Stimulated activated CD8-positive, alpha-beta memory T cell treated with anti-CD3 and anti-CD28 coated beads, Interleukin-4, amount 100 ng/mL, for 1 hour (primary cell): ENCODE measurements at places on chromosomes 4 and X.

DNA sequence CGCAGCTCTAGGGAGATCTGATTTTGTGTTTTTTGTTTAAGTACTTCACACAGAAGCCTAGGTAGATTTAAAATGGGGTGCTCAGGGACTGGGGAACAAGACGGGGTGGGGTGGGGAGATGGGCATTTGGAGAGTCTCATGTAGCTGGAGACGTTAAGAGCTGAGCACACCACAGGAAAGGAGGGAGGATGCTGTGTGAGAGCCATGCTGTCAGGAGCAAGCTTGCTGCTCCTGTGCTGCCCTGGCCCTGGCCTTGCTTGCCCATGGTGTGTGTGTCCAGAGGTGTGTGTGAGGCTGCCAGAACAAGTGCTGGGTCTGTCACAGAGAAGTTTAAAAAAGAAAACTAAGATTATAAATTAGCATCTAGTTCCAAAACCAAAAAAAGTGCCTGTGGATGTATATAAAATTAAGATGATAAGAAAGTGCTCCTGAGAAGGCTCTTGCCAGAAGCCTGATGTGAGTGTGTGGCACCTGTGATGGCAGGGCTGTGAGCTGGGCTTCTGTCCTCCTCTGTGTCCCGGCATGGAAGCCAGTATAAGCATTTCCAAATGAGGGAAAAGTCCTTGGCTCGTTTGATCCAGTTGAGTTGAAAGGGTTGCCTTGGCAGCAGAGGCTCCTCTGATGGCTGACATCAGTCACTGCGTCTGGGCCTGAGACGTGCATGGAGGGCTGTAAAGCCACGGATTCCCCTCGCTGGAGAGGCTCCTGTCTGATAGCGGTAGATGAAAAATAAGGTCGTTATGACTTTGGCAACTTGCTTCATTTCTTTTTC is 63.5 kb downstream of the NELFA start:
- DNase-seq: no peak

DNA sequence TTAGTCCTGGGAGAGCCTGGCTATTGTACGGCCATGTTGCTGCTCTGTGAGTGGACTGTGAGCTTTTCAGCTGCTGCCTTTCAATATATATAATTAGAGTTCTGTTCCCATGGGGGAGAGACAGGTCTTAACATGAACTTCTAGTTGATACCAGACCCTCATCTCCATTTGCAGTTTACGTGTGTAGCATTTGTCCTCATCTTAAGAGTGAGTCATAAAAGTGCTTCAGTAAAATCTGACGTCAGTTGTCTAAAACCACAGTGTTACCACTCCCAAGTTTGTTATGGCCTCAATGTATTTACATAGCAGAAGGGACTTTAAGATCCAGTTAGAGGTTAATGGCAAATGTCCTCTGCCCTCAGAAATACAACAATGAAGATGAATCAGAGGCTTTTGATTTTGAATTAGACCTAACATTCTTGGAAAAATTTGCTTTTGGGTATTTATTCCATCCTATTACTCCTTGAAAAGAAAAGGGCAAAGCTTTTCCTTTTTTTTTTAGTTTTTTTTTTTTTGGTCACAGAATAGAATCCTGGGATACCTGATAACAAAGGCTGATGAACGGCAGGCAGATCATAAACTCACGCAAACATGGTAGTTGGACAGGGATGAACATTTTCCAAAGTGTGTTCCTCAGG is 38.6 kb downstream of the PHOX2B start:
- no peak for DNase-seq

- no peak for DNase-seq
Observed at GRCh38 chr4:86895692-86896488, 3.7 kb upstream of the C4orf36 start.

- no peak for DNase-seq
Observed at GRCh38 chr4:85778632-85779131, 303.7 kb downstream of the ARHGAP24 start.

- DNase-seq: no peak
Observed at GRCh38 chr4:1297023-1297395, 7.3 kb downstream of the MAEA start.

DNA sequence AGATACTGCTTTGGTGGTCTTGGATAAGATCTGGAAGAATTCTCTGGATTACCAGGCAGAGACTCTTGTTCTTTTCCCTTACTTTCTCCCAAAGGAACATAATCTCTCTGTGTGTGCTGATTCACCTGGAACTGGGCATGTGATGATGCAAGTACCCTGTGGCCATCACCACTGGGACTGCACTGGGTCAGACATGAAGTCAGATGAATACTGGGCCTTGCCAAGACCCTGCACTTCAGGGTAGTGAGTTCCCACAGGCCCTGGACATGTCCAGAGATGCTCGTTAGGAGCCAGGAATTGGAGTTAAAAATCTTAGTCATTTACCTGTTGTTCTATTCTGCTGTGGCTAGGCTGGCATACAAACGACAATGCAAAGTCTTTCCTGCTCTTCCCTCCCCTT is 290.1 kb upstream of the BMP3 start:
- DNase-seq: no peak

DNA sequence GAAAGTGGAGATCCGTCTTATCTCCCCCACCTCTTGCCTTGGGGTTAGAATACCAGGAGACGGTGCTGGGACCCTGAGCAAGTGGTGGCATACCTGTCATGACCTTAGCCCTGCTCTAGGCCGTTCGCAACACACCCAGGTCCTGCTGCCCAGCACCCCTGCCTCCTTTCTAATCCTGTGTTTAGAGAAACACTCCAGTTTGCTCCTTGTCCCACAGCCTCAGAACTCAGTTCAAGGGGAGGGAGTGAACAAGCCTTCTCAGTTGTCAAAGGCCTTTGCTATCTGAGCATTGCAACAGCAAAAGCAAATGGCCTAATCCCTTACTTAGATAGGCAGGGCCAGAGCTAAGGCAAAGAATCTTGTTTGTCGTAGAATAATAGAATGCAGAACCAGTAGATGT is 67.9 kb downstream of the CHRNA9 start:
- no peak for DNase-seq

- no peak for DNase-seq
Observed at GRCh38 chr4:76764251-76764650, 133.7 kb downstream of the SOWAHB start.

GRCh38 chrX:35006361-35006760 is 63.8 kb downstream of the FAM47B start:
- DNase-seq: no peak
